ENCODE measurements at places on chromosomes 3 and 15.

GRCh38 chr3:21839176-21839575 lies 88.2 kb upstream of the ZNF385D start:
- no peak for DNase-seq

DNA sequence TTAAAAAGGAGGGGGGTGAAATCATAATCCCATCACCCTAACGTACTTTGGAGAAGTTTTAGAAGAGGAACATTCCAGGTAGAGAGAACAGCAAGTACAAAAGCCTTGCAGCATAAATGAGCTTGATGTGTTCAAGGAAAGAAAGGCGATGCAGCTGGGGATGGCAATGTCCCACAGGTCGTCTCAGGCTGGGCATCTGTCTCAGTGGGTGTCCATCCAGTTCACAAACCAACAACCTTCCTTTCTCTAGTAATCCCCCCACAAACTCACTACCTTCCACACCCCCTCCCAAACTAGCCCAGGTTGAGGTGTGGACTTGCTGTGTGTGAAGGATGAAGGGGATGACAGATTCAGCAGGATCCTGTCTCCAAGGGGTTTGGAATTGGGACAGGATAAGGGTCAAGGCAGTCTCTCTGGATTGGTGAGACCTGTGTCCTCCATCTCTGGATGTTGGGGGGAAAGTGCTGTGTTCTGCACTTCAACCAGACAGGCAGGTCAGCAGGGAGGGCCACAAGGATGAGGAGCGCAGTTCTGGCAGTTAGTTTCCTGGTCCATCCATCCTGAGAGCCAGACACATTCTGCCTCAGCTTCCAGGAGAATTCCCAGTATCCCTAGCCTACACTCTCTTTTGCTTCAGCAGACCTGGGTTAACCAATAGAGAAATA lies 1.7 kb upstream of the ESYT3 start:
- DNase-seq, result no peak

DNA sequence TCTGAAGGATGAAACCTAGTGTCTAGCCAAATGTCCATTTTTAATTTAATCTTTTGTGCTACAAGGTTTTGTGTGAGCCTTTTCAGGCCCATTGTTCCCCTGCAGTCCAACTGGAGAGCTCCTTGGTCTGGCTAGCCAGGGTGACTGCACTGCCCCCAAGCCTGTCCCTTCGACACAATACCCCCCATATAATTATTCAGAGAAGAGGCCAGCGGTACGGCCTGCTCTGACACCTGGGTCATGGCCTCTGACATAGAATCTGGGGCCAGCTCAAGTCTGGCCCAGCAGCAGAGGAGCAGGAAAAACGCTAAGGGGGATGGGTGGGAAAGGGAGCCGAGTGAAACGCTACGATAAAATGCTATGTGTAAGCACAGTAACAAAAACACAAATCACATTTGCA lies 64.2 kb upstream of the PYGO1 start:
- no peak for DNase-seq

DNA sequence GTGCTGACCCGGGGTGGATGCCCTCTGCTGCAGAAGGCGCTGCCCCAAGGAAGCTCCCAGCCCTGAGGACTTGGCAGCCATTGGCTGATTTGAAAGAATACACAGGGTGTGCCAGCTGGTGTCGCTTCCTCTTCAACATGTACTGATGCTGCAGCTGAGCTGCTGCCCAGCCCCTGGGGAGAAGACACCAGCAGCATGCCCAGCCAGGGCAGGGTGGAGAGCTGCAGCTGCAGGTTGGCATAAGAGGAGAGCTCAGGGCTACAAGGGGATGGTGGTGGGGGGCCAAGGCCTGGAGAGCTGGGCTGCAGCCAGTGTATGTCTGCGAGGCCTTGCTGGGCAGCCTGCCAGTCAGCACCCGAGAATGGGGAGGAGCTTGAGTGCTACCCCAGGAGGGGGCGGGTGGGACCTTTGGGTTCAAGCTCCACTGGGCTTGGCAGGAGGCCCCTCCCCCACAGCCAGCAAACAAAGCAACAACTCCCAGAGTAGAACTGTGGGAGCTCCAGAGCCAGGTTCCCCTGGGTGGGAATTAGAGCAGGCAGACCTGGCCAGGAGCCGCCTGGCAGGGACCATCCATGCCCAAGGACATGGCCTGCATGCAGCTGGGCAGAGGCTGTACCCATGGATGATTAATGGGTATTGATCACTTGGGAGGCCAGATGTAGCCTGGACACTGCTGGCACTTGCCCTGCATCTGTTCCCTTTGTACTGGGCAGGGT lies 9.2 kb upstream of the SEMA4B start:
- DNase-seq, result no peak

DNA sequence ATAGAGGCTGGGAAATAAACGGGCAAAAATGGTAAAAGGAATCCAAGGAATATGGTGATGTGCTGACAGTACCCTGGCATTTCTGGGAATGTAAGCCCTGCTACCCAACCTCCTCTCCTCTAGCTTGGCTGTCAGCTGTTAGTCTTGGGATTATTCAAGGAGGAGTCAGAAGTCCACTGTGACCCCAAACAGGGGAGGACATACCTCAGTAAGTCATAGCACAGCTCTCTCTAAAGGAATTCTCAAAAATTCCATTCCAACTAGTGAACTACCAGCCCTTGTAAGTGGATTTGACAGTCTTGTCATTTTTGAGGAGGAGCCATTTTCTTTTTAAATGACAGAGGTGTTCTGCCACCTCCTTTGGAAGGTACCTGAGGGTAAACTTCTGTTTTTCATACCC lies 207.5 kb downstream of the PDCD6IP start:
- no peak for DNase-seq

DNA sequence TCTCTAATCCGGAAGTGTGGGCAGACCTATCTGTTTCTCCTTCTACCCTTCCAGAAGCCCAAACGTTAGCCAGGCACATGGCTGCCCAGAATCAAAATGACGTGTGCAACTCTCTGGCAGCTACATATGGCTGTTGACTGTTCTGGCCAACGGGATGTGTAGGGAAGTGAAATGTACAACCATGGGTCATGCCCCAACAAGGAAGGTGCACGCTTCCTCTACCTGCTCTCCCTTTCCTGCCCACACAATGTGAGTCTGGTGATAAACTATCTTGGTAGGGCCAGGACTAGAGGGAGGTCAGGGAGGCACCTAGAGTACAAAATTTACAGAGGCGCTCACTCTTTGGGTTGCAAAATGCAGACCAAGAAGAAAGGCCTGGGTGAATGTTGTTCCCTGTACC lies 495.9 kb upstream of the PROK2 start:
- no peak for DNase-seq

DNA sequence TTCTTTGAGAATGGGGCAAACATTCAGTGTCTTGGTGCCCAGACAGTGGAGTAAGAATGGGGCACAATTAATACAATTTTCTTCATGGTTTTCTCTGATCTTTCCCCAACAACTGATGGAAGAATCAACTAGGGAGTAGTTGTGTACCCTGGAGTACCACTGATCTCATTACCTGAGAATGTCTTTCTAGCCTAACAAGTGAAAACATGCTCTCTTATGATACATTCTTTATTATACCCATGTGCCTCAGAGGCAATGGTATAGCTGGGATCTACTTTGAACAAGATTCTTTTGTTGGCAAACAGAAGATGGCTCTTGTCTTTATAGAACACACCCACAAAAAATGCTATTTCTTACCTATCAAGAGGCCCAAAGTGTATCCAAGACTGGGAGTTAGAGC lies 250.6 kb upstream of the CMC1 start:
- no peak for DNase-seq

- no peak for DNase-seq
Observed at GRCh38 chr15:35674873-35675781, 129.2 kb upstream of the DPH6 start.

DNA sequence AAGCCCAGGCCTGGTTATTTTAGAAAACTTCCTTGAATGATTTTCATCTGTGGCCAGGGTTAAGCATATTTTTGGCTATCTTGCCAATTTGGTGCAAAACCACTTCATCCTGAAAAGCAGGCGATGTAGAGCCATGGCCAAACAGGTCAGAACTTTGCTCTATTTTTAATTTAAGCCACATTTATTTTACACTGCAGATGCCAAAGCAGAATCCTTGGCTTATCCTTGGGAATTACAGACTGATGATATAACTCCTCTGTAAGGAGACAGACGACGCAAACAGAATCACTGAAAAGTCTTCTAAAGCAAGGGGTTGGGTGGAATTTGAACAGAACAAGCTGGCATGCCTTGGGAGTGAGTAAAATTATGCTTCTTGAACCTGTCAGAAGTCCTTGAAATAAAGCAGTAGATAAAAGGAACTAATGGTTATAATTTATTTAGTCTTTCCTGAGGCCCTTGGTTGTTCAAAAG lies 121.9 kb downstream of the CHST2 start:
- no peak for DNase-seq

GRCh38 chr3:11391174-11391879 lies 119.1 kb downstream of the ATG7 start:
- peak; percentile 28 for DNase-seq

- DNase-seq, result no peak
Observed at GRCh38 chr3:146308682-146309081, 57.8 kb upstream of the PLSCR4 start.

DNA sequence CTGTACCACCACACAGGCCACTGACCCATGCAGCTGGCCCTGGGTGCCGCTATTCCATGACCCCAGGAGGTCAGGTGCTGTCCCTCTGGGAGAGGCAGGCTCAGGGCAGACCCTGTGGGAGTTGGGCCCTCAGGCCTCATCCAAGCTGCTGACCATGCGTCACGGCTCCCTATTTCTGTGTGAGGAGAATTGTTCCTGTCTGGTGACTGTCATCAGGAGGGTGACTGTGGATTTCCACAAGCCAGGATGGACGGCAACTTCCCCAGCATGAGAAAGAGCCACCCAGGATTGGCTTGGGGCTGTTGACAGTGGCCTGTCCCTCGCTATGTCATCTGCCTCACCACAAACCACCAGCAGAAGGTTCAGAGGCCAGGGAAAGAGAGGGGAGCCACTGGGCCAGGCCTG lies 41.4 kb downstream of the ZDHHC19 start:
- no peak for DNase-seq

- DNase-seq, result no peak
Observed at GRCh38 chr3:51605938-51606337, 65.1 kb upstream of the TEX264 start.

DNA sequence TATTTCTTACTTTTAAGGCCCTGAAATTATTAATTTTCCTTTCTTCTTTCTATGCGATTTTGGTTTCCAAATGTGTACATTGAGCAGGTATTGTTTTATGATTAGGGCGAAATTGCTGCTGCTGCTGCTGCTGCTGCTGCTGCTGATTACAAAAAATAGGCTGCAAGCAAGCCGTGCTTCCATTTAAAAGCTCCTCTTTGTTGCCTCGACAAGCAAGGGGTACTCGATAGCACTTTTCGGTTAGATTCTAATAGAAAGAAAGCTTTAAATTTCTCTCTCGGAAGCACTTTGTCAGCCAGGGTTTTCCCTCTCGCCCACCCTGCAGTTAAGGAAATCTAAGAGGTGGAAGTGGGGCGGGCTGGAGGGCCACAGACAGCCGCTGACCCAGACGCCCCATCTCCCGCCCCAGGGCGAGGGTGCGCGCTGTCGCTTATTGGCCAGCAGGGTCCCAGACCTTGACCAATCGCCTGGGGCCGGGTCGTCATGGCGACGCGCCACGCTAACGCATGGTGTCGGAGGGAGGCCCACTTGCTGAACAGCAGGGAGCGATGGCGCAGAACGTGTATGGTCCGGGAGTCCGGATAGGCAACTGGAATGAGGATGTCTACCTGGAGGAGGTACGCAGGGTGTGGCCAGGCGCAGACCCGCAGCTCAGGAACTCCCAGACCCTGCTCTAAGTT lies at the start of gene CFAP161:
Gene CFAP161, plus strand, starts transcription at position 489 of the 680 bp plus-strand sequence. Its CDS starts 60 bp downstream, at position 549.
- DNase-seq, result no peak

DNA sequence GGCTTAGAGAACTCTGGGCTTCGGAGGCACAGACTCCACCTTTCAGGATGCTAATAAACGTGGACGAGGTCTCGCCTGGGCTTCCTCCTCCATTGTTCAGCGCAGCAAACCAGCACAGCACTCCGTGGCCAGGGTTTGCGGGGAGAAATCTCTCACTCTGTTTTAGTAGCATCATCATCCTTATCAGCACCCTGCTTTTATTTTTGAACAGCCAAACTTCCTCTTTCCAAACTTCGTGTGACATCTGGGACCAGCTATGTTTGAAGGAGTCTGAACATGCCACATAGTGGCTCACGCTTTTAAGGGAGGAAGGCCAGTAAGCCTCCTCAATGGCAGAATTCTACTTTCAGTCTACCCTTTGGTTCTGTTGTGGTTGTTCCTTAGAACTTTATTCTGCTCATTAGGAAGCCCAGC lies 149.0 kb downstream of the PGPEP1L start:
- no peak for DNase-seq

DNA sequence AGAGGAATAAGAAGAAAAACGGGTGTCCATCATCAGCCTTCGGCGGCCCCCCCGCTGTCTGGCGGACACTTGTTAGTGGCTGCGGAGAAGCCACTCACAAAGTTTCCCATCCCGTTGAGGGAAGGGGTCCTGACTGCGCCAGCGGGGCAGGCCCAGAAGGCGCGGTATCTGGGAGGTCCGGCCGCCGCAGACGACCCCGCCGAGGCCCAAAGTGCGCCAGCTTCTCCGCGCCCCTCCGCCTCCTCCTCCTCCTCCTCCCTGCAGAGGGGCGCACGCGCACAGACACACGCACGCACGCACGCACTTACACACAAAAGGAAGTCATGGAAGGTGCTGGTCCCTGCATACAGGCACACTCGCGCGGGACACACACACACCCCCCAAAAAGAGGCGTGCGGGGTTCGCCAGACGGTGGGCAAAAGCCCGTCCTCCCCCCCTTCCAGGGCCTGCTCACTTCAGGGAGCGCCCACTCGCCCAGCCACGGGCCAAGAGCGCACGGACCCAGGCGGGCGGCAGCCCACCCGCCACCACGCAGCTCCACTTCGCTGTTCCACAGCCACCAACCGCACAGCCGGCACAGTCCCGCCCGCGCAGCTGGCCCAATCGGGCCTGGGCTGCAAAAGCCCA lies 18.0 kb downstream of the ZNF148 start:
- peak; percentile 64 for DNase-seq

DNA sequence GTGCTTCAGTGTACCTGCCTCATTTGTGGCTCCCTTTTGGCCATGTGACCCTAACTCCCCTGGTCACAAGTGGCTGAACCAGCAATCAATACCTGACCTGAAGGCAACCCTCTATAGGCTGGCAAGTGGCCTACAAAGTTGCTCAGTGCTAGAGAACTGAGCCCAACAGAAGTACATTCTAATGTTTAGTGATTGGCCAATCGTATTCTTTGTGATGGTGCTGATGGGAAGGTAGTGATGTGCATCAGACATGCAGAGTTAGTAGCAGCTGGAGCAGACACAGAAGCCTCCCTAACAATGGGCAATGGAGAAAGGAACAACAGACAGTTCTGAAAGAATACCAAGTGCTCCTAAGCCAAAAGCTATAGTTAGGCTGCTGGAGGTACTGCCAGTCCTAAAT lies 10.4 kb upstream of the ATOSA start:
- DNase-seq, result no peak

Measured in GM19239 (cell line).